PC-3 (cell line): ENCODE measurements at places on chromosomes 7 and 10. TPM values are rescaled to one million over a fixed set of nuclear protein-coding genes. Genes with fewer than 3 reads are reported as not detected.

Gene LRRD1
- total RNA-seq, result not detected in 2 replicates

Gene NANOS1
- 5.4 and 6.0 TPM in 2 replicates for total RNA-seq

Gene OR6V1
- not detected in 2 replicates for total RNA-seq

Gene FAM25G
- total RNA-seq, result not detected in 2 replicates

Gene OPALIN
- not detected in 2 replicates for total RNA-seq

Gene PON1
- not detected in 2 replicates for total RNA-seq

Gene GATA3
- 2.6 and 3.6 TPM in 2 replicates for total RNA-seq

Gene TAS2R3
- total RNA-seq, result 0.40 TPM in 1 of 2 replicates, not detected in the other

Gene MMRN2
- total RNA-seq, result 1.9 and 6.7 TPM in 2 replicates

Gene SORCS1
- total RNA-seq, result 0.11 TPM in 1 of 2 replicates, not detected in the other

Gene CALN1
- not detected in 2 replicates for total RNA-seq

Gene PNLIPRP3
- total RNA-seq, result not detected in 2 replicates

Gene SYT15
- not detected in 2 replicates for total RNA-seq

Gene CALML3
- total RNA-seq, result not detected in 2 replicates

Gene PAPSS2
- 16.4 and 17.3 TPM in 2 replicates for total RNA-seq

Gene RBM20
- 0.40 and 1.3 TPM in 2 replicates for total RNA-seq

Gene ADAM8
- 113 and 147 TPM in 2 replicates for total RNA-seq

Gene RPEL1
- total RNA-seq, result not detected in 2 replicates

Gene ACSM6
- not detected in 2 replicates for total RNA-seq

Gene ADGRA1
- total RNA-seq, result not detected in 2 replicates
